ENCODE measurements at places on chromosomes 4 and X.
A peak's percentile ranks its signal among the peaks of the same experiment; 100 is the strongest.

DNA sequence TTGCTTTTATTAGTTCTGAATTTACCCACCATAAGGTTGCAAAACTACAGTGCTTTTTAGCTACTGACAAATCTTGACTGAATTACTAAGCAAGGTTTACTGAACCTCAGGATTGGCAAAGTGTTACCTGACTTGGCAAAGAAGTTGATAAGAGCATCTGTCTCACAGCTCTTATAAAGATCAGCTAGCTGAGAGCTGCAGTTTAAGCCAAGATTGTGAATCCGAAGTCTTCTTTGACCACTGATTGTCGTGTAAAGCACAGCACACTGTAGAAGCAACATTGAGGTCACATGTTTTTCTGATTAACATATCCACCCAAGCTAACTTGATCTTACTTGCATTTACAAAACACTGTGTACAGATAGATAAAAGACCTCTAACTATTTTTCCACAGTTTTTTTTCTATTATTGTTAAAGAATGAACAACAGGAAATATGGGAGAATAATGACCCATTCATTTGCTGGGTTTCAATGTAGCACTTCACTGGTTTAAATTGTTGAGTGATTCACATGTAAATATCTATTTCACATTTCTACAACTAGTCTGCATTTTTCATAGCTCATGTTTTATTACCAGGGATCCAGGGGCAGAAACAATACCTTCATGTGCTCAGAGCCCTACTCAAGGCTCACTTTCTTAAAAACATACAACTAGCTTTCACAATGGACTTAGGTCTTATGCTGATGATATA lies 54.0 kb downstream of the METTL14 start:
- DNase-seq, result no peak

DNA sequence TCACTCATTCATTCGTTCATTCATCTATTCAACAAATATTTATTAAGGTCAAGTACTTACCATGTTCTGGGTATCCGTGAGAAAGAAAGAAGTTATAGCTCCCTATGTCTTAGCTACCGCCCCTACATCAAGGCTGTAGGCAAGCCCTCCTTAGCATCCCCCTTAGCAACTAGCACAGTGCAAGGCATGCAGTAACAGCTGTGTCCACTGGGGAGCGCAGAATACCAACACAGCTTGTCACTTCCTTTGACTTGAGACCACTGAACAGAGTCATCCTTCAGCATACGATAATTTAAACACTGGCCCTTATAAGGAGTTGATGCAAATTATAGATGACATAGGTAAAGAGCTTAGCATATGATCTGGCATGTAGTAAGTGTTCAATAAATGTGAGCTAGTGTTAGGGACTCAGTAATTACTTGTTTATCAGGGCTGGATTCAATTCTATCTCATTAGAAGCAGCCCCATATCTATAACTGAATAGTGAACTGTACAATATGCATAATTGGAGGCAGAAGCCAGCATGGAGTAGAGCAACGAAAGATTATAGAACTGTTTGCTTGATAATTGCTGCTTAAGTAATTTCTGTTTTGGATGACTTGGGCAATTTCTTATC lies 8.7 kb downstream of the KIAA1210 start:
- DNase-seq, result peak; percentile 1

GRCh38 chr4:3527101-3527913 lies 4.9 kb downstream of the LRPAP1 start:
- no peak for DNase-seq

DNA sequence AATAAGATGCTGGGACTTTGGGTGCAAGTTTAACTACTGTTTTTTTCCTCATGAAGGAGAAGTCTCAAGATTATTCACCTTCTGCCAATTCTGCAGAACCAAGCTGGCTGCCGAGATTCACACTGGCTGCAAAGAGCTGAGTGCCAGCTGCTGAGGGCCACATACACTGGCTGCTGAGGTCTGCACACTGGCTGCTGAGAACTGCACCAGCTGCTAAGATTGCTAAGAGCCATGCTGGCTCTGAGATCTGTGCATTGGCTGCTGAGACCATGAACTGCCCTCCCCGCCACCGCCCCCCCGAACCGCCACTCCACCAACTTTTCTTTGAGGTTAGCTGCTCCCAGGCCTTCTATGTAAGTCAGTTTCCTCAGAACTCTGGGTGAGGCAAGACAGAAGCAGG lies 330.3 kb downstream of the CBLL2 start:
- DNase-seq, result no peak

DNA sequence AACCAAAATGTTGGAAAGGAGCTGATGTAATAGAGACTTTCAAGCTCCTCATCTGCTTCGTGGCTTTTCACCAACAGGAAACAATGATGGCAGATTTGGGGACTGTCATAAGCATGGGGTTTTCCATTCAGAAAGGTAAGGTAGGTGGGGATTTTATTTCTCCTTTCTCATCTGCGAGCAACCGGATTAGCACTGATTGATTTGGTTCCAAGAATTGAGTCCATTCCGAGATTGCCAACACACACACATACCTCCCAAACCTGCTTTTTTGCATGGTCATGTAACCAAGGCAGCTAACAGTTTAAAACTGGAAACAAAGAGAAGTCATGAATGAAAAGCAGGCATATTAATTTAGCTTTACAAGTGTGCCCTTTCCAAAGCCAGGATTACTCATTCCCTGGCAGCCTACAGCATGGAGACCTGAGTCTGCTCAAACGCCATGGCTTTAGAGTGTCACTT lies 63.0 kb upstream of the LNX1 start:
- DNase-seq, result no peak

DNA sequence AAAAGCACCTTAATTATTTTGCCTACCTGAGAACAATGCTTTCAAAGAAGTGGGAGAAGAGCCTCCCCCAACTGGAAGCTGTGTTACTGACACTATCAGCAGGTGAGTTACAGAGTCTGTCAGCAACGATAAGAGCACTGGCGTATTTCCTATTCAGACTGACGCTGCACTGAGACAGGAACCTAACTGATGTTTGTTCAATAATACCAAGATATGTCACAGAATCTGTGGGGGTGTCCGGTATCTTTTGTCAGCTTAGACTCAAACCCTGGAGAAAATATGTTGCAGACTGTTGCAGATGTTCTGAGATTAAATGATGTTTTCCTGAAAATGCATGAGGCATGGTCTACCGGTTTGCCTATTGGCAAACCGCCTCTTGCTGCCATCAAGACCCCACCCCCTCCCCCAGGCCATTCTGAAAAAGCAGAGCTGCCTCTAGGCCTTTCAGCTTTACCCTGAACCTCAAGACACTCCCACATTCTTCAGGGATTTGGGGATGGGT lies 115.2 kb upstream of the KIT start:
- DNase-seq, result no peak

- no peak for DNase-seq
Observed at GRCh38 chrX:153303276-153304262, 18.0 kb downstream of the PNMA6F start.

- DNase-seq, result no peak
Observed at GRCh38 chrX:119343856-119344255, 55.3 kb upstream of the SLC25A43 start.

- DNase-seq, result no peak
Observed at GRCh38 chr4:179671609-179672008, 2229.4 kb upstream of the AGA start.

GRCh38 chr4:78797777-78798284 lies 21.7 kb downstream of the BMP2K start:
- no peak for DNase-seq

- DNase-seq, result no peak
Observed at GRCh38 chrX:53004811-53005210, 43.8 kb upstream of the GPR173 start.

DNA sequence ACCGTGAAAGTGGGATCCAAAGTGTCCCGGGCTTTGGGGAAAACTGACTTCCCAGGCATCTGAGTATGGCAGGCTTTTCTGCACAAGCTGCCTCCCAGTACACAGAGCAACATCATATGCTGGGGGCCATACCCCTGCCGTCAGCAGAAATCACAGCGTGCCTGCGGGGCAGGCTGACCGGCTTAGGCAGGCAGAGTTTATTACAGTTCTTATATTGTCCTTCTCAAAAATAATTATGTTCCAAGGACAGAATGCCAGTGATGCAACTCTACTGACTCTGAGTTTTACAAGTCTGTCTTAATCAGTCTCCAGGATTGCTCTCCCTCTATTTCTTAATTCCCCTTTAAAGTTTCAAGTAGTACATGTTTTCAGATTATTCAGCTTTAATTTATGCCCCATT lies 37.0 kb downstream of the IL21 start:
- no peak for DNase-seq

DNA sequence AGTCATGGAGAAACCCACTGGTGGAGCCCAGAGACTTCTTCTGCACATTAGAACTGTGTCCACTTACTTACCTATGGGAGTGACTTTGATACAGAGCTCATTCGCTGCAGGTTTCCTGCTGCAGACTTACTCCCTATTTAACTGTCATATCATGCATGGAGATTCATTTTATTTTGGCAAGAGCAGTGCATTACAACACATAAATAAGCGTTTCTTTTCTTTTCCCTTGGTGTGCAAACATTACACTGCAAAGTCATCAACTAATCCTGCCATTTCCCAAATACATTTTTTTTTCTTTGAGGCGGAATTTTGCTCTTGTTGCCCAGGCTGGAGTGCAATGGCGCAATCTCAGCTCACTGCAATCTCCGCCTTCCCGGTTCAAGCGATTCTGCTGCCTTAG lies 230.9 kb upstream of the SFRP2 start:
- no peak for DNase-seq

DNA sequence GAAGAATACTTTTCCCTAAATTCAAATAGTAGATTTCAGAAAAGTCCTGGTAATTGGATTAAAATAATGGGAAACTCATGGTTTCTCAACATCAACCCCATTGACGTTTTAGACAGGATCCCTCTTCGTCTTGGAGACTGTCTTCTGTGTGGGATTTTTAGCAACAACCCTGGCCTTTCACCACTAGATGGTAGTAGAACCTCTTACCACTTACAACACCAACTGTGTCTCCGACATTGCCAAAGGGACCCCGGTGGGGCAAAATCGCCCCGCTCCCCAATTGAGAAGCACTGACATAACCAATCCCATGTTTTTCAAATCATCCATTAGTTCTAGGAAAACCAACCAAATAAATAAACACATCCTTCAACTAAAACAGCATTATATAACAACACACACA lies 16.9 kb upstream of the ANOS1 start:
- no peak for DNase-seq

DNA sequence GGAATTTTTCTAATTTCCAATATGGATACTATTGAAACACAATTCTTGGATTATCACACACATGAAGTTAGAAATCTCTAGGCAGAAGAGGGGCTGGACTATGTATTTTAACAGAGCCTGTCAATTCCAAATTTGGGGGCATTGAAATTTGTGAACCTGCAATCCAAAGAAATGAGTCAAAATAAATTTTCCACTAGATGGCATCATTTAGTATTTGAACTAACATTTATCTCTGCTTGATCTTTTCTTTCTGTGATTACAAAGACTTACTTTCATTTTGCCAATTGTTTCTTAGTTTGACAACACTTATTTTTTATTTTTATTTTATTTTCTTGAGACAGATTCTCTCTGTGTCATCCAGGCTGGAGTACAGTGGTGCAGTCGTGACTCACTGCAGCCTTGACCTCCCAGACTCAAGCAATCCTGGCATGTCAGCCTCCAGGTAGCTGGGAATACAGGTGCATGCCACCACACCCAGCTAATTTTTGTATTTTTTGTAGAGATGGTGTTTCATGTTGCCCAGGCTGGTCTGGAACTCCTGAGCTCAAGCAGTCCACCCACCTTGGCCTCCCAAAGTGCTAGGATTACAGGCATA lies 2.7 kb upstream of the PYURF start:
- no peak for DNase-seq

DNA sequence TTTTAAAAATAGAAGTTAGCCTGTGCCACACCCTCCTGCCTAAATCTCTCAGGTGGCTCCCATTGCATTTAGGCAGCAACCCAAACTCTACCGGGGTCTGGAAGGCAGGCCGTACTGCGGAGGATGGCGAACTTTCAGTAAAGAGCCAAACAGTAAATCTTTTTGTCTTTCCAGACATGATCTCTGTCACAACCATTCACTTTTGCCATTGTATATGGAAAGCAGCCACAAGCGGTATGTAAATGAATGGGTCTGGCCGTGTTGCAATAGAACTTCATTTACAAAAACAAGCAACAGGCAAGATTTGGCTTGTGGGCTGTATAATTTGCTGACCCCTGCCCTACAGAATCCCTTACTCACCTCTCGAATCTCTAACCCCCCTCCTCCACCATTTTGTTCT lies 3.3 kb downstream of the RADX start:
- no peak for DNase-seq

GRCh38 chrX:102711872-102712215 lies 404 bp upstream of the GPRASP2 start:
- no peak for DNase-seq

GRCh38 chr4:147090486-147090885 lies 144.8 kb upstream of the TTC29 start:
- DNase-seq, result no peak

DNA sequence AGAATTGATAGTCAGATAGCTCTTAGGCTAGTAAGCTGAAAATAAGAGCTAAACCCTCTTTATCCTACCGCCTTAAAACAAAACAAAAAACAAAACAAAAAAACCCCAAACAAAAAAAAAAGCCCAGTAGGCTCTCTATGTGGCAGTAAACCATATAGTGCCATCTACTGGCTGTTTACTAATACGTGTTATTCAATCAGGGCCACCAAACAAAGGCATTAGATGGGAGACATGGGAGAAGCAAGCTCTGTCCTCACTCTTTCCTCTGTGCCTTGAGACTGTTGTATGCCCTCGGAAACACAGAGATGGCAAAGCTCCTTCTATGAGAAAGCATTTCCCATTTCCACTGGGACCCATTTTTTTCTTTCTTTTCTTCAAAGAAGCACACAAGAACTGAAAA lies 148.8 kb upstream of the MID1 start:
- DNase-seq, result no peak

- no peak for DNase-seq
Observed at GRCh38 chr4:174023641-174024040, 259.8 kb downstream of the FBXO8 start.

GRCh38 chr4:69377562-69377961 lies 97.3 kb downstream of the UGT2B28 start:
- no peak for DNase-seq

DNA sequence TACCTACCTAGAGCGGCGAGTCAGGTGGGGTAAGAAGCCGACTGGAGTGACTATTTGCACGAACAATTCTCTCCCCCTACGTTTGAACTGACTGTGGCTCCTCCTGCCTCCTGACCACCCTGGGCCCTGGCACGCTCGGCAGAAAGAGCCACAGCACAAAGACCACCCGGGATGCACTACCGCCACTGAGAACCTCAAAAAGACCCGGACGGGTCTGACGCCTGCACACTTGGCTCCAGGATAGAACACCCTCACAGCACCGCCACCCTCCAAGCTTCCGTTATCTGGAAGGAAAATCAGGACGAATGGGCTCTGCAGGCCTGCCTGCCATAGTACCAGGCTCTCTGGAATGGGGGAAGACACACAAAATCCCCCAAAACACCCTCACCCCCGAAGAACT lies 2.2 kb downstream of the LRPAP1 start:
- no peak for DNase-seq

- DNase-seq, result no peak
Observed at GRCh38 chrX:134431894-134432293, 28.1 kb upstream of the HPRT1 start.

All from keratinocyte (primary cell).